ENCODE measurements at places on chromosomes 11 and 22.

GRCh38 chr11:116093481-116094270 is 589.5 kb upstream of the CADM1 start:
- no peak for DNase-seq

DNA sequence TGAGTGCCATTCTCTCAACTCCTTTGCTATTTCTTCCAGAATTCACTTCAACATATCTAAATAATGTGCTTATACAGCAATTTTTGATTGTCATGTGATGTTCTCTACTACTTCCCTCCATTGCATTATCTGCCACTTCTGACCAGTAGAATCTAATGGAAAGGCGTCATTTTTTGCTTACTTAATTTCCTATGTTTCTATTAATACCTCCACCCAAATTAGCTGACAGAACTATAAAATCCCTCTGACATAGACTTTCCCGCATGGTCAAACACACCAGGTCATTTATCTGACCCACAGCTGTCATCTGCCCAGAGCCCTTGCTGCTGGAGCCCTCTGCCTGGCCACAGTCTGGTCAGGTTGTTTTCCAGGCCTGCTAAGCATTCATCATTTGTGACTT is 258.6 kb upstream of the NARS2 start:
- no peak for DNase-seq

DNA sequence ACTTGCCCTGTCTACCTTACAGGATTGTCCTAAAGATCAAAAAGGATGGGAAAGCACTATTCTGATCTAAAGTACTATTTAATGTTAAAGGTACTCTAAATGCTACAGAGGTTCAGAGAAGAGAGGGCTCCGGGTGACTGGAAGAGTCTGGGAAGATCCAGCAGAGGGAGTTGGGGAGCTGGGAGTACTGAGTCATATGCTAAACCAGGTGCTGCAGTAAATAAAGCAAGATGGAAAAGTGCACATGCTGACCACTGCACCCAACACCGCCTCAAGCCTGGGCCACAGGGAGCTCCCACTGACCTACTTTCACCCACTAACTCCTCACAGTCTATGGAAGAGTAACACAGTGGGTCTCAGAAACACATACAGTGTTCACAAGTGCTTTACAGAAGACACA is 49.3 kb downstream of the WT1 start:
- no peak for DNase-seq

DNA sequence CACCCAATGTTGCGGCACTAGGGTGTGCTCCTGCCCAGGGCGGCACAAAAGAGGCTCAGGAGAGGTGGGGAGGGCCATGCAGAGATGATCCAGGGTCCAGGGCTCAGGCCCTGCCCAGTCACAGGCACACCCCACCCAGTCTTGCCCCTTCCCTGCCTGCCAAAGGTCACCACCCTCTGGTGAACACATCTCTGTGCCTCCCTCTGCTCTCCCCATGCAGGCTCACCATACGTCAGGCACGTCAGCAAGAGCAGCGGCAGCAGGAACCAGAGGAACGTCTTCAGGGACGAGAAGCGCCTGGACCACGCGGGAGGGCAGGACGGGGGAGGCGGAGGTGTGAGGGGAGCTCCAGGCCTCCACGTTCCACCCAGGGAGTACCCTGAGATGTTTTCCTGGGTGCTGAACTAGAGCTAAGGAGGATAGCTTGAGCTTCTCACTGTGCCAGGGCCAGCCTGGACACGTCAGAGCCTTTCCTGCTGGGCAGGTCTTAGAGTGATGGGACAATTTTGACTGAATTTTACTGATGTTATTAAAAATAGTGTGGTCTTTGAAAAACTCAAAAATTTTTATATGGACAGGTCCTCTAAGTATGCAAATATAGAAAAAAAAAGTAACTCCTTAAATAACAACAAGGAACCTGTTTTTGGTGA is 7.2 kb downstream of the SUN2 start:
- DNase-seq, result no peak

GRCh38 chr22:38706101-38706900 is 557 bp downstream of the GTPBP1 start:
- peak; percentile 28 for DNase-seq

GRCh38 chr11:104609311-104610085 is 288.8 kb downstream of the CASP12 start:
- DNase-seq, result no peak

- no peak for DNase-seq
Measured at GRCh38 chr22:40877488-40877887, 15.6 kb upstream of the DNAJB7 start.

GRCh38 chr11:65323813-65324212 is 9.1 kb downstream of the CDC42EP2 start:
- DNase-seq, result no peak

DNA sequence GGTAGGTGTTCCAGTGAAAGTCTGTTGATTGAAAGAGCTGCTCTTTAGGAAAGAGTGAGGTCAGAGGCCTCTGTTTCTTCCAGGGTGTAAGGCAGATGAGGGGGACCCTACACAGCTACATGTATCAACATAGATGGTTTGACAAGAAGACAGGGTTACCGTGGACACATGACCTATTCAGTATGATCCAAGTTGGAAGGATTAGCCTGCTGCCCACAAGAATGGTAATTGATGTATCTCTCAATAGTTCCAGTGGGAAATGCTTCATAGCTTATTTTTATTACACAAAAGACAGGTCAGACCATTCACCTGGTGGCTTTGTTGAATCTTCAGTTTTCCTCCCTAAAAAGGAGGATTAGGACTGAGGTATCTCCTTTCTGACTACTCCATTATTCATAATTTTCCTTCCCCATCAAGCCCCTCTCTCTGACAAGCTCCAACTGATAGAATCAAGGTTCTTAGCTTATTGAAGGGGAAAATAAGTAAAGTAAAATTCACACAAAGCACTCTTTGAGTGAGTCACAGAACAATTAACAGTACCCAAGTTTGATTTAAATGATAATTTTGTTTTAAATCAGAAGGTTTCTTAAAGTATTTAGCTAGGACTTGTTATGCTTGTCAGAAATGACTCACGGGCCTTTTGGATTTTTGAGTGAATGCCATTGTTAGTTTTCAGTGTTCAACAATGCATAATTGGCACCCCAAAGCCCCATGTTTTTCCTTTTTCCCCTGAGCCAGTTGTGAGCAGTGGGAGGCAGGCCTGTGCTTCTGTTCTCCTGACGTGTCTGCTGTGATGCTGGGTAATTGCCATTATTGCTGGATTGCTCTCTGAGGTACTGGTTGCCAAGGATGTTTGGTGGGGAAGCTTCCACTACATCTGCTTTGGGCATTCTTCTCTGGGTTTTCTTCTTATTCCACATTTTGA is 373.2 kb downstream of the DDX10 start:
- no peak for DNase-seq

GRCh38 chr22:41762980-41763779 is 37.3 kb upstream of the CCDC134 start:
- no peak for DNase-seq

GRCh38 chr11:326842-327580 is 6.4 kb upstream of the IFITM3 start:
- DNase-seq, result no peak

GRCh38 chr11:85137597-85137996 is 489.5 kb downstream of the DLG2 start:
- no peak for DNase-seq

DNA sequence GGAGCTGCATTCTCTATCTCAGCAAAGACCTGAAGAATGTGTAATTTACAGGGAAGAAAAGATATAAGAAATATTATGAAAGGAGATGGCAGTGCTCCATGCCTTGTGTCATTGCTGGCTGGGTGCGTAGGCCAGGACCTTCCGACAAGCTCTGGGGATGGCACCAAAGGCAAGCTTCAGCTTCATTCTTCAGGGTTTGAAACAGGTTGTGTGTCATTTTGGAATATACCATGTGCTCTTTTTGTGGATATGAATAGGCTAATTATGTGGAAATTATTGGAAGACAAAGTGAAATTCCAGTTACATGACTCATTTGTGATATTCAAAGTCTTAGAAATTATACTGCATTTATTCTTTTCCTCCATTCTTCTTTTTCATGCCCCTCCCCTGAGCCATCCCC is 5.7 kb upstream of the KIRREL3 start:
- no peak for DNase-seq

DNA sequence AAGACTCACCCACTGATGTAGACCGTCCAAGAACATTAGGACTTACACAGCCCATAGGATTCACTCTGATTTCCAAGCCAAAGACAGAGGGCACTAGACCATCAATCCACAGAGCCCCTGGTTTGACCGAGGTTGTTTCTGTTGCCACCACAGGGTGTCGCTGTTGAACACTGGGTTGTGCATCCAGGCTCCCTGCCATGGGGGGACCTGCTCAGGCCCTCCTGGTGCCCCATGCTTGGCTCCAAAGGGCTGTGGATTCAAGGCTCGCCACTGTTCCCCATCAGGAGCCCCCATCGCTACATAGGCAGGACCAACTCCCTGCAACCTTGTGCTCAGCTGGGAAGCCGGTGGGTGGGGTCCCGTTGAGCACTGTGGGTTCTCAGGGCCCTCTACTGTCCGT is 128.0 kb upstream of the ANO1 start:
- DNase-seq, result no peak

DNA sequence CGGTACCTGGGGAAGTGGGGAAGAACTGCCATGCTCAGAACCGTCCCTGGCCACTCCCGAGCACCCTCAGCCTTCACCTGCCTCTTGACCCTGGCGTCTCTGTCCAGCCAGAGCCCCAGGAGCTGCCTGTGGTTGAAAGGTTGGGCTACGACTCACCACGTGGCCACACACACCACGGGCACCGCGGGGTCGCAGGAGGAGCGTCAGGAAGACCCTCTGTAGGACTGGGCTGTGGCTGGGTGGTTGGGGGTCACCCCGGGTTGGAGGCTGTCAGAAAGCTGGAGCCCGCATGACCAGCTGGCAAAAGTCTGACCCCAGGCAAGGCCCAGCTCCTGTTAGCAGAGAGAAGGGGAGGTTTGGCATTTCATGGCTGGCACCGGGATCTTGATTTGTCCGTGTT is 11.5 kb downstream of the KRTAP5-5 start:
- no peak for DNase-seq

Measured in stimulated activated CD8-positive, alpha-beta memory T cell treated with anti-CD3 and anti-CD28 coated beads, Interleukin-15, amount 100 ng/mL, for 4 hours (primary cell).